ENCODE measurements at places on chromosomes 1 and 21.

- no peak for DNase-seq
These were observed 46.2 kb downstream of the DDR2 start for GRCh38 chr1:162678439-162678838.

DNA sequence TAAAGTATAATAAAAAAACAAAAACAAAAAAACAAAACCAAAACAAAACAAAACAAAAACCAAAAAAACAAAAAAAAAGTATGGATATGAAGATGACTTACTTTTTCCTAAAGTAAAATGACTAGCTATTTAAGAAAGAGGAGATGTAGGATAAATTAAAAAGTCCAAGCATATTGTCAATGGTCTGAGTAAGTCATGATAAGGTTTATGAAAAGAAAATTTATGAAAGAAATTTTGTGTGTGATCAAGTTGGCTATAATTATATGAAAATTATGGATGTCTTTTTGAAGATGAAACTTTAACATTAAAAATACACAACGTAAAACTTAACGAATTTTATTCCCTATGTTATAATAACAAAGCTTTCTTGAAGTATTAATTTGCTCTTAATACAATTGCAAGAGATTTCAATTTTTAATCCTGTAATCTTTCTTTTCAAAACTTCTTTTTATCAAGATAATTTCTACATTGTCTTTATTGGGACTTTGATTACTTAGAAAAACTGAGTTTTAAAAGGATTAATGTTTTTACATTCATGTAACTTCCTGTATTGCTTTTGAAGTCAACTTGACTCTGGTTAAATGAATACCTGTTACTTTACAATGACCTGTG is 200.9 kb upstream of the IVNS1ABP start:
- DNase-seq = peak; percentile 11

- peak; percentile 78 for DNase-seq
These were observed 103.3 kb downstream of the RABGAP1L start for GRCh38 chr1:174262349-174263241.

GRCh38 chr1:95095833-95096217 is 21.3 kb upstream of the TLCD4 start:
- DNase-seq = no peak

DNA sequence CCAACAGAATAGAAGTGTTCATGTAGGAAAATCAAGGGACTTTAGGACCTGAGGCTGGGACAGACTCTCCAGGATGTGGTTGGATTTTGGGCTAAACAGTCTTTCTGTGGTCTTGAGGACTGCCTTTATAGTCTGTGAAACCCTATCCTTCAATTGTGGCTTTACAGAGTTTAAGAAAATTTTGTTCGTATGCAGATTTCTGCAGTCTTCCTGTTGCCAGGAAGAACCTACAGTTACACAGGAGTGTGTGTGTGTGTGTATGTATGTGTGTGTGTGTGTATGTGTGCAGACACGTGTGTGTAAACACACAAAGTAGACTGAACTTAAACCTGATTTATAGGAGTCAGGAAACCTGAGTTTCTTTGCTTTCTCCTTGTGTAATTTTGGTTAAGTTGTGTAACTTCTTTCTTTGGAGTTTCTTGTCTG is 22.8 kb downstream of the NEK7 start:
- peak; percentile 69 for DNase-seq

GRCh38 chr1:164930241-164930640 is 371.3 kb downstream of the PBX1 start:
- no peak for DNase-seq

DNA sequence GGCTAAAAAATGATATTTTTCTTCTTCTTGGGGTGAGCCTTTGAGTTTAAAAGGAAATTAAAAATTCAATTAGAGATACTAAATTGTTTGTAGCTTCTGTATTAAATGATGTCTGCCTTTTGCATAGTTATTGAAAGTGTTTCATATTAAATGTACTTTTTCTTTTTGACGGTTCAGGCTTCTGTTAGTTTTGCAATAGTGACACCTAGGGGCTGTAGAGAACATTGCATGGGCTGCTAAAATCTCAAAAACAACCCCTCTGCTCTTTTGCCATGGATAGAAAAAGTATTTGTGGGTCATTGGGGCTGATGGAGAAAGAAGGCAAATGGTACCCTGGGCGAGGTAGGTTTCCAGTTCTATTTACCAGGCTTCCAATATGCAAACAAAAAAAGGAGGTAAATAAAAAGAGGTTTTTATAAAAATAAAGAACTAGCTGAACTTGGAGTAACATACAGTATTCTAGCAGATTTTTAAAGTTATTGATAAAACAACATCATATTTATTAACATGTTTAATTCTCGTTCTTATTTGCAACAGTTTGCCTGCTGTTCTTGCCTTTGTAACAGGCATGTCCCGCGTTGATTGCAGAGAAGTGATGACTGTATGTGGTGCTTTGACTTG is 115.4 kb upstream of the HOOK1 start:
- DNase-seq = peak; percentile 79

DNA sequence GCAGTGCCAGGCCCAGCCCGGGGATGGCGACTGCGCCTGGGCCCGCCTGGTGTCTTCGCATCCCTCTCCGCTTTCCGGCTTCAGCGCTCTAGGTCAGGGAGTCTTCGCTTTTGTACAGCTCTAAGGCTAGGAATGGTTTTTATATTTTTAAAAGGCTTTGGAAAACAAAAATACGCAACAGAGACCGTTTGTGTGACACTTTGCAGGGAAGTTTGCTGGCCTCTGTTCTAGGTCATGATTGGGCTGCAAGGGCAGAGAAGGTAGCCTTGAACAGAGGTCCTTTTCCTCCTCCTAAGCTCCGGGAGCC is 719 bp downstream of the SOD1 start:
- no peak for DNase-seq

DNA sequence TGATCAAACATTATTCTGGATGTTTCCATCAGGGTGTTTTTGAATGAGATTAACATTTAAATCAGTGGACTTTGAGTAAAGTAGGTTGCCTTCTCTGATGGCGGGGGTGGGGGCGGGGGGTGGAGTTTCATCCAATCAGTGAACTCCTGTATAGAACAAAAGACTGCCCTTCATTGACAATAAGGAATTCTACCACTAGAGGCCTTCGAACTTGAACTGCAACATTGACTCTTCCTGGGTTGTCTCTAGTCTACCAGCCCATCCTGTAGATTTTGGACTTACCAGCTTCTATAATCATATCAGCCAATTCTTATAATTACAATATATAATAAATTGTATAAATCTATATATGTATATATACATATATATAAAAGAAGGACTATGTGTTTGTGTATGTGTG is 520.4 kb upstream of the CXADR start:
- no peak for DNase-seq

DNA sequence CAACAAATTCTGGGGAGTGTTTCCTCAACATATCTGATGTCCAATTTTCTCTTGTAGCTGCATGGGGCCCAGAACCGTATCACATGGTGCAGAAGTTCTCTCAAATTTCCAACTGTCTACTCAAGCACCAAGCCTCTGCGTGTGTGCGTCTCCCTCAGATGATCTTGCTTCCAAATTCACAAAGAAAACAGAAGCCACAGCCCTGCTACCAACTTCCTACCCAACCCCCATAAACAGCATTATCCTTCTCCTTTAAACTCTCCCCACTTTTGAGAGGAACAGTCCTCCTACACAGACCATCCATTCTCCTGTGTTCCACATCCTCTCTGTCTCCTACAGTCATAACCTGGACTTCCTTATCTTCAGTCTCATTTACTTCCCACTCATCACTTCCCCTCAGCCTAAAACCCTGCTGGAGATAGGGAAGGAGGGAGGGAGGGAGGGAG is 354.1 kb downstream of the SMYD3 start:
- peak; percentile 60 for DNase-seq

- DNase-seq = no peak
These were observed 270.4 kb downstream of the GRIK1 start for GRCh38 chr21:29669416-29669815.

- peak; percentile 85 for DNase-seq
These were observed 428 bp downstream of the POGZ start for GRCh38 chr1:151458802-151459330.

GRCh38 chr1:44447051-44447810 is 42.2 kb downstream of the RNF220 start:
- no peak for DNase-seq

DNA sequence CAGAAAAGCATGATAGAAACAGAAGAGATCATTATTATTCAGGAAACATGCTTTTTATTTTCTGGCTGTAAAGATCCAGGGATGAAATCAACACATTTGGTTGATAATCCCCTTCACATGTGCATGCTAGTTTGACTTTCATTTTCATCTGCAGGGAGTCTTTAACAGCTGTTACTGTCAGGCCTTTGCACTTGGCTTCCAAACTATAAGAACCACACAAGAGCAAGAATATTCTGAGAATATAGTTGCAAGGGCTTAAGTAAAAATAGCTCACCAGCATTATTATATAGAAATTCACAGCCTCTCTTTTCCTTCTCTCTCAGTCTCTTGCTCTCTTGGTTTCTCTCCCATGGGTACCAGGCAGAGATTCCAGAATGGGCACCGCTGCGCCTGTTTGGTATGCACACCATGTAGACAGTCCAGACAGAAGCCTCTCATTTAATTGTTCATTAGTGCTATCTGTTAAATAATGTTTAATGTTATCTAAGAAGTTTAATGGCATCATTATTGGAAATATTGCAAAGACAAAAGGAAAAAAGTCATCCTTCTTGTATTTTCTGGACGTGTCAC is 622.3 kb upstream of the PLXNA2 start:
- DNase-seq = no peak

DNA sequence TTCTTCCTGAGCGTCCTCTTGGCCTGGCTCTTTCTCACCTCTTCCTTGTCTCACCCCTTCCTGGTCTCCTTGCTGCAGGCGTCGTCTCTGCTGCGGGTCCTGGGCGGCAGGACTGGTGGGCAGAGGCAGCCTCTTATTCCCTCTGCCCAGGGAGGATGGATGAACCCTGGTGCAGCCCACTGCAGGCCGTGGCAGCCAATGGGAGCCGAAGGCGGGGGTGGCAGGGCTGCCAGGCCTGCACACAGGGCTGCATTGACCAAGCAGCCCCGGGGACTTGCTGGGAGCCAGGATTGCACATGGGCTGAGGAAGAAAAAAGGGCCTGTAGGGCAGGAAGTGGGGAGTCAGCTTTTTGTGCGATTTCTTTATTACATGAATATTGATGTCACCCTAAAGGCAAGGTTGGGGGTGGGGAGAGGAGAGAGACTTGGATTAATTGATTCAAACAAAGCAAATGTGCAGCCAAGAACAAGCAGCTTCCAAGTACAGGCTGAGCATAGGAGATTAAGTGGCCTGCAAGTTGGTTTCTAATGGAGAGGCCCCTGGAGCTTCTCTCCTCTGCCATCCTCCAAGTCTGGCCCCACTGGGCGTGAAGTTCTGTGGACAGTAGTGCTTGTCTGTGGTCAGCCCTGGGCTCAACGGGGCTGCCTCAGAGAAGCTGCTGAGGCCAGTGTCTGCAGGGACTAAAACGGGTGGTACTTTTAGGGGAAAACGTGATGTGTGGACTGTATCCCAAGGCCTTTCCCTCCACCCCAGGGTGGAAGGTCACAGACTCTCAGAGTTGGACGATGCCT is at the start of gene S100B:
Gene S100B (minus strand): TSS at position 108 of the 792 bp plus-strand sequence. CDS start 2,667 bp downstream, outside the sequence.
- peak; percentile 51 for DNase-seq

- DNase-seq = no peak
These were observed 2.7 kb downstream of the DUSP10 start for GRCh38 chr1:221739018-221739676.

GRCh38 chr1:31949862-31950261 is 11.7 kb upstream of the PTP4A2 start:
- DNase-seq = no peak

GRCh38 chr1:24384251-24385090 is 29.1 kb downstream of the STPG1 start:
- no peak for DNase-seq

DNA sequence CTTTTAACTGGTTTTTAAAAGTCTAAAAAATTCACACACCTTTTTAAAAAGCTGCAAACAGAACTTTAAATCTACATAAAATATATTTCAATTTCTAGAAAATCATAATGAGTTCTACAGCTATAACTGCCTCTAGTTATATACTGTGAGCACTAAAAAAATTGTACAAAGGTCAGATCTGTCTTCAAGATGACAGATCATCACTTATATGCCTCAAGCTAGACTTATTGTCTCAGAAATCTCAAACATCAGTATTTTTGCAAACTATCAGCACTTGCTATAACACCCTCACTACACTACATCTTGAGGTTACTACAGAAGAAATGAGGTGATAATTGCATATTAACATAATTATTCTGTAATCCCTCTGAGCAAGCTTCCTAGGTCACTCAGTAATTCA is 76.5 kb downstream of the ZNF644 start:
- no peak for DNase-seq

DNA sequence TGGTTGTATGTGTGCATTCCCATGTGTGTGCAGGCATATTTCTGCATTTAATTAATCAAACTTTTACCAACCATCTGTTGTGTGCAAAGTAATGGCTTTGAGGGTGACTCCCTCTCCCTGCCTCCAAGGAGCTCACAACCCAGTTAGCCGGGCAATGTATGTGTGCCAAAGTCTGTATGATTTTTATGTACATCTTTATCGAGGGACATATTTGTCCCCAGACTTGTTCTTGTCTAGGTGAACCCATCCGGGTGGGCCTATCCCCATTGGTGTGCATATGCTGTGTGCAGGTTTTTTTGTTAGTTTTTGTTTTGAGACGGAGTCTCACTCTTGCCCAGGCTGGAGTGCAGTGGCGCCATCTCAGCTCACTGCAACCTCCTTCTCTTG is 1.8 kb downstream of the SYTL1 start:
- DNase-seq = no peak

DNA sequence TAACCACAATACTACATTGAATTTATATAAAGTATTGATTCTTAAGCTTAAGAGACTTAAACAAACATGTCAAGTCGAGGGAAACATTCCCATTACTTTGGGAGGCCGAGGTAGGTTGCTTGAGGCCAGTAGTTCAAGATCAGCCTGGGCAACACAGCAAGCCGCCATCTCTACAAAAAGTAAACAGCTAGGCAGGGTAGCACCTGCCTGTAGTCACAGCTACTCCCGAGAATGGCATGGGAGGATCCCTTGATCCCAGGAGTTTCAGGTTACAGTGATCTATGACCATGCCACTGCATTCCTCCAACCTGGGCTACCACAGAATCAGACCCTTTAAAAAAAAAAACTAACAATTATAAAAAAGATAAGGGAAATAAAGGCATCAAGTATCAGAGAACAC is 50.4 kb downstream of the EIF4G3 start:
- no peak for DNase-seq

DNA sequence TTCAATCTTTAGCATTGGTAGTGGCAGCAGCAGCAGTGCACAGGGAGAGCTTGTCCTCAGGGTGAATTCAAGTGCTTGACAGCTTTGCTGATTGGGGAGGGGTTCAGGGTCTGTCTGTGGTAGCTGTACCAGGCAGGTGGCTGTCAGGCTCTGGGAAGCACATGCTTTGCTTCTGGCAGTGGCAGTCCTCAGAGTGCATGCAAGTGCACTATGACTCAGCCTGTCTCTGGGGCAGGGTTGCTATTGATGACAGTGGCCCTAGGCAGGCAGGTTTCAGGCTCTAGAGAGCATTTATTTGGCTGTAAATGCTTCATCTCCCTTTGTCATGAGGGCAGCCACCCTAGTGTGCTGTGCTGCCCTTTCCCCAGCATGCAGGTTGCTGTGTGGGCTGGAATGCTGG is 251.9 kb upstream of the LRRC7 start:
- no peak for DNase-seq

GRCh38 chr1:63143482-63143881 is 178.9 kb upstream of the FOXD3 start:
- DNase-seq = no peak

- peak; percentile 26 for DNase-seq
These were observed 1.3 kb downstream of the CNN3 start for GRCh38 chr1:94925561-94926125.

GRCh38 chr1:115170377-115170776 is 81.1 kb upstream of the TSPAN2 start:
- no peak for DNase-seq

GRCh38 chr1:227785805-227786671 is 29.4 kb upstream of the PRSS38 start:
- no peak for DNase-seq

- no peak for DNase-seq
These were observed 43.8 kb downstream of the RUNX3 start for GRCh38 chr1:24886241-24886640.
